Astrocyte of the spinal cord (primary cell): ENCODE measurements at places on chromosomes 4 and X.

DNA sequence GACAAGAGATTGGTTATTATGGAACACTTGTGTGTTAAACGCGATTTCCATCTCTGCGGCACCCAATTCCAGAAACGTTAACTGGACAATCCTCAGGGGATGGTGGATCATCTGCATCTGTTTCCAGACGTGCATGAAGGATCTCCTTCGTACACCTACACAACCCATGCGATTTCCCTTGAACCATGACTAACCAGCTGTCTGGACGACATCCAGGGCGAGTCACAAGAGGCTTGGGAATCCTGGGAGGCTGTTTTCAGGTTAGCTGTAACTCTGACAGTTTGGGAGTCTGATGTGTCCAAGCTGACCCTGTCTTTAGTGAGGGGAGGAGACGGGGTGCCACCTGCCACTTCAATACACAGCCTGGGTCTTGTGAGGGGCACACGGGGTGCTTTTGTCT lies 84.5 kb downstream of the GATB start:
- DNase-seq, result peak; percentile 82

GRCh38 chr4:40840985-40841571 lies 91.3 kb downstream of the NSUN7 start:
- DNase-seq, result peak; percentile 85

DNA sequence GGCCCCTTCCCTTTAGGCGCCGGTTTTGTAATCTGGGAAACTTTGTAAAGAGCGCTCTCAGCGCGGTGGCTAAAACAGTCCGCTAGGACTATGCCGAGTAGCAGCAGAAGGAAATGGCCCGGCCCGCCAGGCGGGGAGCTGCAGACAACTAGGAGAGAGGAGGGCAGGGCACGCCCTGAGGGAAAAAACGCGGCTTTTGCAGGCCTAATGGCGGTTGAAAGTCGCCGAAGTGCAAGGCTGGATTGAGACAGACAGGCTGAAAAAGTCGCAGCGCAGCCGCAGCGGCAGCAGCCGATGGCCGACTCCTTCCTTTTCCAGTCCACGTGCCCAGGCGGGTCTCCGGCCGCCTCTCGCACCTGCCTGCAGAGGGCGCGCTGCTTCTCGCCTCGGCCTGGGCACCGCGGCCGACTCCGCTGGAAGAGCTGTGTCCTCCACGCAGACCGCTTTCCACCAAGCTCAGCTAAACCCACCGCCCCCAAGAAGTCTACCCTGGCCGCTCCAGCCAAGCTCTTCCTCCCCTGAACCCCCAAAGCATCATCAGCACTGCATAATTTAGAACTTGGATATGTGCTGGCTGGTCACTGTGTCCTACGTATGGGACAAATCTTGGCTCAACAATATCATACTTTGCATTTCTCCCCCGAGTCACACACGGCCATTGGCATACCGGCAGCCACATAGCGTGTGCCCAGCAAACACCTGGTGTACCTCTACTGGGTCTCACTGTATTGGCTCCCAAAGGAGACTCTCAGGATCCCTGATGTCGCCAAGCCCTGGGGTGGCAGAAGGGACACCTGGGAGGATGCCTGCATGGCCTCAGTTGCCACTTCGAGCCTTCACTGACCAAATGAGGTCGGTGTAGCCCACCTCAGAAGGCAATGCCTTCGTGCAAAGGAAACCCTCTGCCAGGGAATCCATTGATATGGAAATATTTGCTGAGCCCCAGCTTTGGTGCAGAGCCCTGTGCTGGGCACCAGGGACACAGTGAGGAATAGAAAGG lies 14.5 kb downstream of the SLC25A5 start:
- DNase-seq, result peak; percentile 38

DNA sequence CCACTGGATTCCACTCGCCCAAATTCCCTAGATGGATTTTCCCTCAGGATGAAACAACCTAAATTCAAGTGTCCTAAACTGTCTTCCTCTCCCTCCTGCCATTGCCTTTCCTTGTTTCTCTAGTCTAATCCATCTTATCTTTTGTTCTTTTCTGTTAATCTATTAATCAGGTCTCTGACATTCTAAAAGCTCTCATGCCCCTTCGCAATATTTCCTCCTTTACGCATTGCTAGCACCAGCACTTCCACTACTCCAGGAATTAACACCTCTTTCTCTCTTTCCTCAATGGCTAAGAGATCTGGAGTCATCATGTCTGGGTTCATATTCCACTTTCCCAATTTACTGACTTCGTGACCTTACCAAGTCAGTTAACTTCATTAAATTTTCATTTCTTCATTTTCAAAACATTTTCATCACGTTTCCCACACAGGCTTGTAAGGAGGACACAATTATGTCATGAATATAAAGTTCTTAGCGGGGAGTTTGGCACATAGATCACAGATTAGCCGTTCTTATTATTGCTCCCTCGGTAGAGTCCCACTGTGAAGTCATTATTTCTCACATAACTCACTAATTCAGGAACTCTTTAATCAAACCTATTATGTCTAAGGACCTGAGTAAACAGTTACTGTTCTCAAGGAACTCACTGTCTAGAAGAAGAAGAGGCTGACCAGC lies 45.3 kb downstream of the FAT4 start:
- DNase-seq, result no peak

DNA sequence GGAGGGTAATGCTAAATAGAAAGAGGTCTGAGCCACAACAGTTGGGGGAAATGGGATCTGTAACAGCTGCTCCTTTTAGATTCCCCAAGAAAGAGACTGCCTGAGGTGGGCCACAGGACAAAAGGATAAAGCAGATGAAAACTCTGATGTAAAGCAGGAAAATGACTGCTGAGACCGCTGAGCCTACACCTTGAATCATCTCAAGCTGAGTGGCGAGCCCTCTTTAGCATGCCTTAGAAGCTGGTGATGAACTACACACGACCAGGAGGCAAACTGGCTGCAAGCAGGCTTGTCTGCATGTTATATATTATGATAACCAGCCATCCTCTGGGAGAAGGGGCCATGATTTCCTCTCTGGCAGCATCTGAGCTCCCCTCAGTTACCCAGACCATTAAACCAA lies 88.4 kb downstream of the TTC29 start:
- DNase-seq, result no peak

- no peak for DNase-seq
Measured at GRCh38 chr4:118760092-118760491, 74.9 kb downstream of the METTL14 start.

GRCh38 chr4:29243054-29243453 lies 1477.1 kb upstream of the PCDH7 start:
- DNase-seq, result no peak

- no peak for DNase-seq
Measured at GRCh38 chr4:87118421-87118820, 102.0 kb downstream of the KLHL8 start.

GRCh38 chr4:145047151-145047550 lies 50.8 kb downstream of the ANAPC10 start:
- no peak for DNase-seq

DNA sequence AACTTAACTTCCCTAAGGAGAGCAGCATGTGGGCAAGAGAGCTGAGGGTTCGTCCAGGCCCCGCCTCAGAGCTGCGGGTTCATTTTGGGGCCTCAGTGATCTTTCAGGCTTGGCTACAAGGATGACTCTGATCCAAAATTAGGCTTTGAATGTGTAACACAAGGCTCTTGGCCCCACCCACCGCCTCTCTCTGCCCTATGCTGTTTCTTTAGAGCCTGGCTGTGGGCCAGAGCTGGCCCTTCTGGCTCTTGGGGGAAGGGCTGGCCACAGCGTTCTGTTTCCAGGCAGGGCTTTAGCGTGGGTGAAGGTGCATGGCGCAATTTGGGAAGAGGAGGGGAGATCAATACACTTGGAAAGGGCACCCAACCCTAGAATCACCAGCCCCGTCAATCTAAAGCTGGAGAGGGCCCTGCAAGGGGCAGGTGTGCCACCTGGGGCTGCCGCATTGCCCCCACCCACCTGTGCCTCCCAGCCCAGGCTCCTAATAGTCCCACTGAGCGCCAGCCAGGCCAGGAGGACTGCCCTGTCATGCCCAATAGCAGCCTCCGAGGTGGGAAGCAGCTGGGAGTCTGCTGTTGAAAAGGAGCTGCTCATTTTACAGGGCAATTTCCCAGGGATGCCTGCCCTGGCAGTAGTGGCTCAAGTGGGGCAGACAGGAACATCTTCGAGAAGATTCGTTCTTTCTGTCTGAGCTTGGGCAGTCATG lies 84.5 kb upstream of the MAML3 start:
- peak; percentile 85 for DNase-seq

- DNase-seq, result peak; percentile 35
Measured at GRCh38 chr4:153348006-153348405, 3.5 kb downstream of the MND1 start.

DNA sequence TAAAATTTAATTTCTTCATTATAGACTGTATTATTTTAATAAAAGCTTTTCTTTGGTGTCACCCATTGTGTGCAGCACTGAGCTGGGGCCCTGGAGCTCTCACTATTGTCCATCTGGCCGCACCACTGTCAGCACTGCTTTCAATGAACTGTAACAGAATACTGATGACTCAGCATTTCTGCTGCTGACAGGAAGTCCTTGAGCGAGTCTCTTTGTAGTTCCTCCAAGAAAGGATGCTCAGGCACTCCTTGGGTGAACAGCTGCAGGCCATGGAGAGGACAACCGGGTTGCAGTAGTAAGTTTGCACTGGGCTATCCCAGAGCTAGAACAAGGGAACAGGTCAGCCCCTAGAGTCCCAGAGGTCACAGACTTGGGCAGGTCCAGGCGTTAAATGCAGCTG lies 81.6 kb downstream of the SORBS2 start:
- peak; percentile 73 for DNase-seq

GRCh38 chr4:5940470-5941203 lies 47.8 kb upstream of the CRMP1 start:
- DNase-seq, result no peak

DNA sequence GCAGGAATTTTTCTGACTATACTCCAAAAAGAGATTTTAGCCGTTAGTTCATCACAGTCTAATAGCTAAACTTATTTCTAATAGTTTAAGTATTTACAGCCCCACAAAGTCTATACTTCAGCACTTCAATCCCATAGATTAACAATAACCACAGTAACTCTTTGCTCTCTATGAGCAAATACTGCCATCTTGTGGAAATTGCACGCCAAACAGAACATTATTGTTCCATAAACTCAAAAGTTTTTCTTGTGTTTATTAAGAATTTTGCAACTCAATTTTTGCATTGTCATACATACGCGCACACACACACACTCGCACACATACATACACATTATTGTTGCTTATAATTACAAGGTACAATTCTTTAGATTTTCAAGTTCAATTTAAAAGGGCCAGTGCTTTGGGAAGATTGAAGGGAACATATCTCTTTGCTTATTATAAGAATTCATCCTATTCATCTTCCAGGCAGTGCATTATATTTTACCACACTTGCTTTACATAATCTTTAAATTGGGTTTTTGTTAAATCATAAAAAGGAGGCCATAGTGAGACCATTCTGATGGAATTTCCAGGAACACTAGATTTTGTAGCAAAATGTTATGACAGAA lies 63.8 kb upstream of the ATOH1 start:
- DNase-seq, result peak; percentile 55

DNA sequence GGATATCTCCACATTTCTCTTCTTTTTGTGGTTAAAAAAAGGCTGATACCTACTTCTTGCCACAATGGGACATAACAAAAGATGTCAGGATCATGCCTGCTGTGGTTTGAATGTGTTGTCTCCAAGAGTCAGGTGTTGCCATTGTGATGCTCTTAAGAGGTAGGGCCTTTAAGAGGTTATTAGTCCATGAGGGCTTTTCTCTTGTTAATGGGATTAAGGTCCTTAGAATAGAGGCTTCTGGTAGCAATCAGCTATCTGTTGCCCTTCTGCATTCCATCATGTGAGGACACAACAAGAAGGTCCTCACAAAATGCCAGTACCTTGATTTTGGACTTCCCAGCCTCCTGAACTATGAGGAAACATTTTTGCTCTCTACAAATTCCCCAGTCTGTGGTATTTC lies 191.4 kb downstream of the GBA3 start:
- no peak for DNase-seq

- DNase-seq, result no peak
Measured at GRCh38 chrX:7168371-7168770, 20.4 kb upstream of the PUDP start.

DNA sequence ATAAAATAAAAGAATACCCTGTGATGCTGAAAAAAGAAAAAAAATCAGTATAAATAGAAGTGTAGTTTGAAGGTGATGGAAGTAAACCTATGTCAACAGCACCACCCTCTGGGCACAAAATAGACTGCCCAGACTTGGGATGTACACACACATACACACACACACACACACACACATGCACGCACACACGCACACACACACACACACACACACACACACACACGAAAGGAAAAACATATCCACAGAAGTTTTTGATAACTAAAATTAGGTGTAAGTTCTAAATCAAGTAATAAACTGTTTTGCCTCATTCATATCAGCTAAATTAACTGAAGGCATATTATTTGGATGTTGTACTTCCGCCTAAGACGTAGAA lies 40.5 kb downstream of the ANXA5 start:
- DNase-seq, result peak; percentile 78

DNA sequence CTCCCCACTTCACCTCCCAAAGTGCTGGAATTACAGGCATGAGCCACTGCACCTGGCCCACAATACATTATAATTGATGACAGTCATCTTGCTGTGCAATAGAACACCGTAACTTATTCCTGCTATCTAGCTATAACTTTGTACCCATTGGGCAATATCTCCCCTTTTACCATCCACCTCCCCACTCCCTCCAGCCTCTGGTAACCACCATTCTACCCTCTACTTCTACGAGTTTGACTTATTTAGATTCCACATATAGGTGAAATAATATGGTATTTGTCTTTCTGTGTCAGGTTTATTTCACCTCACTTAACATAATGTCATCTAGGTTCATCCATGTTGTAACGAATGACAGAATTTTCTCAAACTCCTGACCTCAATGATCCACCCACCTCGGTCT lies 8.2 kb upstream of the TEX11 start:
- no peak for DNase-seq

DNA sequence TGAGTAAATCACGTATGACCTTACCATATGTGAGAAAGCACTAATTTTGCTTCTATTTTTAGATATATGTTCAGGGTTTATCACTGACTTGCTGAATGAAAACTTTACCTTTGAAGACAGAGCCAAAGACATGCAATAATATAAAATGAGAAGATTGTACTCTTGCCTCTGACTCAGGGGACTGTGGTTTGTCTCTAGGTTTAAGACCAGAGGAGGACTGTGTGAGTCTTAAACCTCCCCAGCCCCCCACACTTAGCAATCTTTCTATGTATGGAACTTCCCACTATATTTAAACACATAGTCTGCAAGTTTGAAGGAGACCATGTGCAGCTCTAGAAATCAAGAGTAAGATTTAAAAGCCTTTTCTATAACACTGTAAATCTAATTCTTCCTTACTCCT lies 368.7 kb upstream of the FAM241A start:
- DNase-seq, result peak; percentile 12

DNA sequence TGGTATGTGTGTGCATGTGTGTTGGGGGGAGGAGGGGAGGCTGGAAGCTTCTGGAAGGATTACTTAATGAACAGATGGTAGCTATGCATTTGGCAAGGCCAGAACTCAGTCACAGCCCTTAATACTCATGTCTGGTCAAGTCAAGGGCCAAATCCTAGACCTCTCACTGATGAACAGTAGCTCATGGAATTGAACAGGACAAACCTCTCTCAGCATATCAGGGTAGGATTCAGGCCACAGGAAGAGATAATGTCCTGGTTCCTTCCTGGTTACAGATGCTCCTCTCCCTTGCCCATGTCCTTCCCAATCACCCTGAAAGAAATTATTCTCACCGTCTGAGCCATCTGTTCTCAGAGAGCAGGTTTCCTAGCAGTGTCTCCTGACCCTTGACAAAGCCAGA lies 165.7 kb downstream of the SOWAHB start:
- DNase-seq, result no peak

- DNase-seq, result no peak
Measured at GRCh38 chr4:99633772-99634171, 23.9 kb downstream of the C4orf54 start.
